ENCODE measurements at places on chromosomes 1 and 21.
A peak's percentile ranks its signal among the peaks of the same experiment; 100 is the strongest.

GRCh38 chr1:204523605-204524215 is 7.5 kb downstream of the MDM4 start:
- no peaks in the 10 kb centered on the region for H3K27me3 ChIP-seq
- H3K27ac ChIP-seq: no peak overlapping the region
- H3K36me3 ChIP-seq: peaks cover 29% of the 10 kb centered on the region
- no peaks in the 10 kb centered on the region for H3K4me1 ChIP-seq

- no peak overlapping the region for H3K4me3 ChIP-seq
- H3K36me3 ChIP-seq: no peaks in the 10 kb centered on the region
- no peaks in the 10 kb centered on the region for H3K4me1 ChIP-seq
Observed at GRCh38 chr1:32256473-32257226, 5.6 kb downstream of the LCK start.

- no peaks in the 10 kb centered on the region for H3K36me3 ChIP-seq
- H3K4me3 ChIP-seq: no peak overlapping the region
- no peaks in the 10 kb centered on the region for H3K27me3 ChIP-seq
- H3K4me1 ChIP-seq: no peaks in the 10 kb centered on the region
Observed at GRCh38 chr1:237911911-237912310, 21.2 kb upstream of the ZP4 start.

GRCh38 chr1:51453010-51453409 is 66.1 kb downstream of the EPS15 start:
- no peaks in the 10 kb centered on the region for H3K36me3 ChIP-seq
- no peaks in the 10 kb centered on the region for H3K4me1 ChIP-seq
- no peak overlapping the region for H3K27ac ChIP-seq
- no peak for DNase-seq

GRCh38 chr1:15720861-15721260 is 15.2 kb upstream of the SLC25A34 start:
- DNase-seq: no peak
- H3K27ac ChIP-seq: no peak overlapping the region
- H3K27me3 ChIP-seq: no peaks in the 10 kb centered on the region
- no peak overlapping the region for H3K4me3 ChIP-seq
- peaks cover 14% of the 10 kb centered on the region for H3K36me3 ChIP-seq

DNA sequence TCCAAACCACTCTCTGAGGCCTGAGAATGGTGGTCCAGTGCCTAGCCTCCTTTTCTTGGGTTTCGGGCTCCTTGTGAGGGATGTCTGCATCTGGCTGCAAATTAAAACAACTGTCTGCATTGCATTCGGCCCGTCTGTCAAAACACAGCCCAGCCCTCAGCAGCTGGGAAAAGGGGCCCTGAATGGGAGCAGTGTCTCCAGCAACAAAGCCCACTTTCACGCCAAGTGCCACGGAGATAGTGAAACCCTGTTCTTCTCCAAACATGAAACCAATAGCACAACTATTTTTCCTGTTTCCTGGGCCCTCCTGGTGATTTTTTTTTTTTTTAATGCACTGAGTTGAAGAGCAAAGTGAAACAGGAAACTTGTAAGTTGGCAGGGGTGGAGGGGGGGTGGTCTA is 138.4 kb downstream of the PLXNA2 start:
- no peaks in the 10 kb centered on the region for H3K4me1 ChIP-seq
- no peak overlapping the region for H3K4me3 ChIP-seq
- no peaks in the 10 kb centered on the region for H3K36me3 ChIP-seq
- no peaks in the 10 kb centered on the region for H3K27me3 ChIP-seq

GRCh38 chr1:2130871-2131289 is 63.7 kb downstream of the FAAP20 start:
- DNase-seq: no peak
- H3K36me3 ChIP-seq: no peaks in the 10 kb centered on the region
- H3K4me1 ChIP-seq: peaks cover 17% of the 10 kb centered on the region
- no peak overlapping the region for H3K4me3 ChIP-seq
- no peaks in the 10 kb centered on the region for H3K27me3 ChIP-seq

GRCh38 chr1:245397771-245398170 is 243.0 kb downstream of the KIF26B start:
- no peaks in the 10 kb centered on the region for H3K4me1 ChIP-seq
- no peaks in the 10 kb centered on the region for H3K27me3 ChIP-seq
- no peaks in the 10 kb centered on the region for H3K36me3 ChIP-seq
- no peak for DNase-seq
- no peak overlapping the region for H3K4me3 ChIP-seq
- H3K27ac ChIP-seq: no peak overlapping the region

GRCh38 chr1:35717911-35718476 is 690 bp downstream of the C1orf216 start:
- H3K36me3 ChIP-seq: peaks cover 10% of the 10 kb centered on the region
- no peak overlapping the region for H3K27ac ChIP-seq
- peaks cover 7% of the 10 kb centered on the region for H3K4me1 ChIP-seq
- DNase-seq: peak; percentile 60
- no peaks in the 10 kb centered on the region for H3K27me3 ChIP-seq

DNA sequence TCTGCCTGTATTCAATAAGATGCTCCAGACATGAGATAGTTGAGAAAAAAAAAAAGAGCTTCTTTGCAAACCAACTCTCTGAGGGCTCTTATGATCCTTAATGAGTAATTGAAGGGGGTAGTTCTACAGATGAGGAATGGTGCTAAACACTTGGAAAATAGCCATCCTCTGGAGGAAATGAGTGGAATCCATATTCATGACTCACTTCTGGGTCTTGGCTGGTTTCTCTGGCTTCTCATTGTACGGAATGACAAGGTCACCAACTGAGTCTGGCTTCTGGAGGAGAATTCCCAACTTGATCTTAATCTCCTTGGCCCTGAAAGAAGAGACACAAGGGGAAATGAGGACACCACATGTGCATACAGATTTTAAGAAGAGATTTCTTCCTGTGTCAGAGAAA is 34.7 kb downstream of the RGS5 start:
- H3K4me1 ChIP-seq: no peaks in the 10 kb centered on the region
- no peak overlapping the region for H3K27ac ChIP-seq
- H3K27me3 ChIP-seq: no peaks in the 10 kb centered on the region
- no peak overlapping the region for H3K4me3 ChIP-seq

- H3K4me3 ChIP-seq: no peak overlapping the region
- peaks cover 3% of the 10 kb centered on the region for H3K4me1 ChIP-seq
- H3K27me3 ChIP-seq: no peaks in the 10 kb centered on the region
Observed at GRCh38 chr21:46412521-46413364, 45.9 kb upstream of the DIP2A start.

GRCh38 chr1:100187912-100188311 is 9.9 kb upstream of the LRRC39 start:
- no peaks in the 10 kb centered on the region for H3K27me3 ChIP-seq
- no peak overlapping the region for H3K4me3 ChIP-seq
- H3K36me3 ChIP-seq: no peaks in the 10 kb centered on the region
- H3K27ac ChIP-seq: no peak overlapping the region
- H3K4me1 ChIP-seq: no peaks in the 10 kb centered on the region

- no peaks in the 10 kb centered on the region for H3K27me3 ChIP-seq
- no peaks in the 10 kb centered on the region for H3K4me1 ChIP-seq
- H3K4me3 ChIP-seq: no peak overlapping the region
- H3K27ac ChIP-seq: no peak overlapping the region
- DNase-seq: no peak
Observed at GRCh38 chr1:82948386-82948785, 1050.5 kb downstream of the TTLL7 start.

- no peaks in the 10 kb centered on the region for H3K36me3 ChIP-seq
- H3K27ac ChIP-seq: peak overlapping the region; percentile 71
- H3K4me1 ChIP-seq: peaks cover 5% of the 10 kb centered on the region
- DNase-seq: no peak
- no peak overlapping the region for H3K4me3 ChIP-seq
Observed at GRCh38 chr1:187408212-187409004, 579.7 kb downstream of the PLA2G4A start.

- no peak for DNase-seq
- H3K27me3 ChIP-seq: no peaks in the 10 kb centered on the region
- H3K36me3 ChIP-seq: no peaks in the 10 kb centered on the region
- no peak overlapping the region for H3K4me3 ChIP-seq
- no peak overlapping the region for H3K27ac ChIP-seq
- no peaks in the 10 kb centered on the region for H3K4me1 ChIP-seq
Observed at GRCh38 chr21:26554365-26554764, 18.7 kb downstream of the CYYR1 start.

GRCh38 chr1:14707531-14708445 is 109.3 kb downstream of the KAZN start:
- DNase-seq: no peak
- no peaks in the 10 kb centered on the region for H3K27me3 ChIP-seq
- H3K4me3 ChIP-seq: no peak overlapping the region
- no peaks in the 10 kb centered on the region for H3K36me3 ChIP-seq
- no peaks in the 10 kb centered on the region for H3K4me1 ChIP-seq
